ENCODE measurements at places on chromosomes 11 and 22.

GRCh38 chr11:131859538-131860210 is 489.3 kb downstream of the NTM start:
- no peak for DNase-seq

- DNase-seq: no peak
Measured at GRCh38 chr22:24023204-24023789, 12.2 kb downstream of the CABIN1 start.

GRCh38 chr11:104967534-104968354 is 630 bp downstream of the CASP4 start:
- DNase-seq: no peak

- no peak for DNase-seq
Measured at GRCh38 chr11:65047581-65048422, 6.8 kb downstream of the SAC3D1 start.
